ENCODE measurements at places on chromosomes 7 and 10.

GRCh38 chr10:34941471-34942357 is 126.6 kb upstream of the PARD3 start:
- no peaks in the 10 kb centered on the region for H3K27me3 ChIP-seq
- H3K4me3 ChIP-seq = no peak overlapping the region
- H3K27ac ChIP-seq = no peak overlapping the region
- no peak for DNase-seq

- no peak overlapping the region for H3K4me3 ChIP-seq
- H3K27ac ChIP-seq = no peak overlapping the region
- no peaks in the 10 kb centered on the region for H3K4me1 ChIP-seq
- no peaks in the 10 kb centered on the region for H3K27me3 ChIP-seq
- no peaks in the 10 kb centered on the region for H3K36me3 ChIP-seq
- no peak for DNase-seq
These were observed 61.4 kb upstream of the ADRB1 start for GRCh38 chr10:113982296-113982695.

GRCh38 chr10:19168584-19168983 is 120.0 kb downstream of the MALRD1 start:
- no peak overlapping the region for H3K4me3 ChIP-seq
- H3K27me3 ChIP-seq = no peaks in the 10 kb centered on the region
- no peak for DNase-seq
- H3K36me3 ChIP-seq = no peaks in the 10 kb centered on the region

- no peaks in the 10 kb centered on the region for H3K36me3 ChIP-seq
- no peaks in the 10 kb centered on the region for H3K4me1 ChIP-seq
- no peak for DNase-seq
These were observed 93.3 kb upstream of the FAM3C start for GRCh38 chr7:121489440-121489839.

- H3K27me3 ChIP-seq = no peaks in the 10 kb centered on the region
- H3K4me1 ChIP-seq = no peaks in the 10 kb centered on the region
- H3K36me3 ChIP-seq = no peaks in the 10 kb centered on the region
- no peak for DNase-seq
- H3K27ac ChIP-seq = no peak overlapping the region
These were observed 17.6 kb downstream of the KNDC1 start for GRCh38 chr10:133177380-133178157.

Data from uterus (tissue), 4 donors.